AG04449 (cell line): ENCODE measurements at places on chromosomes 16 and 17.

DNA sequence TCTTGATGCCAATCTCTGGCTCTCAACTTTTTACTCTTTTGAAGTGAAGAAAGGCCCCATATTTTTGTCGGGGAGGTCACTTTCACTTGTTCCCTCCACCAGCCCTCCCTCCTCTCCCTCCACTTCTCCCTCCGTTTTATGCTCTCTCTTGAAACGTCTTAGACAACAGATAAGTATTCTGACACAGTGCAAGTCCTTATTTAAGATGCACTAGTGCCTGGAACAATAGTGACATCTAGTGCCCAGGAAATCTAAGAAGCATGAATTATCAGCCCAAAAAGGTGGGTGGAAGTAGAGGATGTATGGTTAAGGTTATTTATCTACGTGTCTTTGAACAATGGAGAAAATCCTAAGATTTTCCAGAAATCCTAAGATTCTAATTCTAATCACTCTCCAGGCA is 17.9 kb downstream of the PSME3IP1 start:
- DNase-seq = peak; percentile 40

GRCh38 chr17:49757151-49757777 is 6.7 kb downstream of the FAM117A start:
- no peak for DNase-seq

- DNase-seq = no peak
These were observed 49.2 kb downstream of the GOSR1 start for GRCh38 chr17:30526401-30526800.

DNA sequence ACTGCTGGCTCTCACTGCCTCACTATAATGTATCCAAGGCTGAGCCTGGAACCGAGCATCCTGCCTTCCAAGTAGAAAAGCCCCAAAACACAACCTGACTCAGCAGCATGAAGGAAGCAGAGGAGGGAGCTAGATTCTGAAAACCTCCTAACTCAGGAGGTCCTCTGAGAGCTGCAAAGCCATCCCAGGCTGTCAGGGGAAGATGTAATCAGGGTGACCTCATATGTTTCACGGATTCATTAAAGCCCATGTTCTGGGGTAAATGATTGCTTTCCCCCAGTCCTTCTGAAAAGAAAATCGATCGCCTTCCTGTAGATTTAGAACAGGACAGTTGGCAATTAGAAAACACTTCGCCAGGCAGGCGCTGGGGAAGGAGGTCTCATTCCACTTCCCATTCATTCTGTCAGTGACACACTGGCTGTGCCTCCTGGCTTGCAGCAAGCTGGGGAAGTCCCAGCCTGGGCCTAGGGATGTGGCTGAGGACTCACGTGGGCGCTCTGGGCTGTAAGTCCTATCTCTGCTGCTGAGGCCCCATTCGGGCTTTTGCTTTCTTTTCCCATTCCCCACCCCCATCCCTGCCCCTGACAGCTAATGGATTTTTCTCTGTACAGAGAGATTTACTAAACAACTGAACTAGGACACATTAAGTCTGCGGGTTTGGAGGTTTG is 75.7 kb upstream of the TMEM132E start:
- DNase-seq = no peak

GRCh38 chr16:70152578-70153302 is 20.8 kb upstream of the CLEC18C start:
- no peak for DNase-seq

GRCh38 chr16:68037841-68038597 is 14.9 kb downstream of the DUS2 start:
- no peak for DNase-seq

- DNase-seq = no peak
These were observed 93.1 kb downstream of the VAT1L start for GRCh38 chr16:77881355-77882030.

DNA sequence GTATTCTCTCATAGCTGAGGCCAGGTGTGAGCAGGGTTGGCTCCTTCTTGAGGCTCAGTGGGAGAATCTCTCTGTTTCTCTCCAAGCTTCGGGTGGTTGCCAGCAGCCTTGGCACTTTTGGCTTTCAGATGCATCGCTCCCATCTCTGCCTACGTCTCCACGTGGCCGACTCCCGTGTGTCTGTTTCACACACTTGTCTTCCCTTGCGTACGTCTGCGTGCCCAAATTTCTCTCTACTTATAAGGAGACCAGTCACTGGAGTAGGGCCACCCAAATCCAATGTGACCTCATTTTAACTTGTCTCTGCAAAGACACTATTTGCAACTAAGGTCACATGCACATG is 14.7 kb downstream of the OSBPL7 start:
- DNase-seq = no peak

DNA sequence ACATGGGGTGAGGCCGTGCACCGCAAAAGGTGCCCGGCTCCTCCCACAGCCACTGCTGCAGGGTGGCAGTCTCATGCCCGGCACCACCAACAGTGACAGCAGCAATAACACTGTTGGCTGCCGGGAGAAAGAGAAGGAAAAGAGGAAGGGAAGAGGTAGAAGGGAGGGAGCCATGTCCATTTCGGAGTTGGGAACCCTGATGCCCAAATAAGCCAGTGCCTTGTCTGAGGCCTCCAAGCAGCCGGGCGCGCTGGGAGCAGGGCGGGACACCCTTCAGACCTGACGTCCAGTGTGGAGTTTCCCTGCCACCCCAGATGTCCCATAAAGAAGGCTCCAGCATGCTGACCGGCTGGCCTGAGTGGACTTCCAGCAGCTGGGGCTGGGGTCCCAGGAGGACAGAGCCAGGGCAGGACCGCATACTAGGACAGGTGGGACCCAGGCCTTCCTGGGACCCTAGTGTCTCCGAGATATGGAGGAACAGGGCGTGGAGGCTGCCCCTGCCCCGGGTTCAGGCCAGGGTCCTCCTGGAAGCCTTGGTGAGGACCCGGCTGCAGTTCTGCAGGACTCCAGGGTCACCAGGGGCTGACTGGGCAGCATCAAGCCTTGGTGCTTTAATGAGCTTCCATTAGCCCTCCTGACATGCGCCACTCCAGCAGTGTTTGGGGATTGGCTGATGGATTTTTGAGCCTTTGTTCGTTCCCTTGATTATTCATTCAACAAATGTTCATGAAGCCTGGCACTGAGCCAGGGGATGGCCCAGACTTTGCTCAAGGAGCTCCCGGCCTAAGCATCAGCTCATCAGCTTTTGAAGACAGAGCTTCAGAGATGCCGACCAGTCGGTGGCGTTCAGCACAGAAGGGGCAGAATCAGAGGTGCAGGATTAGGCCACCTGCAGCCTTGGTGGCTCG is 223.6 kb upstream of the CIBAR2 start:
- no peak for DNase-seq

GRCh38 chr17:11369575-11369974 is 128.6 kb downstream of the SHISA6 start:
- no peak for DNase-seq

DNA sequence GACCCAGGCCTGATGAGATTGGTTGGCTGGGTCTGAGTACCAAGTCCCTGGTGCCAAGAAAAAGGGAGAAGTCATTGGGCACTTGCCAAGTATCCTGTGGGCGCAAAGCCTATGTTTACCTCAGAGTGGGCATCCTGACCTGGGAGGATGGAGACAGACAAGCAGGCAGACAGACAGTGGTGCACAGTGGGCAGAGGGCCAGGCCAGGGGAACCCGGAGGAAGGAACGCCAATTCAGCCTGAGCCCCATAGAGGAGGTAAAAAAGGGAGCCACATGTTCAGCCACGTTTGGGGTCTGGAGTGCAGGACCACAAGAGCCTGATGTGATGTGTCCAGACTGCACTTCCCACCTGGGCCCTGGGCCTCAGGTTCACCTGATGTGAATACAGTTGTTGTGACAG is 5.4 kb downstream of the PHKG2 start:
- DNase-seq = no peak

GRCh38 chr16:1262846-1263221 is 7.0 kb downstream of the TPSD1 start:
- DNase-seq = no peak

GRCh38 chr17:45739786-45740185 is 44.3 kb upstream of the CRHR1 start:
- DNase-seq = no peak

DNA sequence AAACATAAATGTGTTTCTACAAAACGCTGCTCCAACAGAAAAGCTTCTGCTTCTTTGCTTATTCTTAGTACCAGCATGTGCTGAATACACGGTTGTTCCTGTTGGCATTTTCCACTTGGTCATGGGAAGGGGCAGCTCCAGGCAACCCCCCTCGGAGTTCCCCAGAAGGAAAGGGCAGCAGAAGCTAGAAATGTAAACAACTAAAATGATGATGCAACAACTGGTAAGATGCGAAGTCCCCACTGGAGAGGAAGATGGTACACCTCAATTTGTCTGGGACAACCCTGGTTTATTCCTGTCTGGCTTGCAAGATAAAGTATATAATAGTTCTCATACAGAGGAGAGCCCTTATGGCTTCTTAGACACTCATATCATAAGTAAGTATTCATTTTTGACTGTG is 9.2 kb upstream of the CCL13 start:
- no peak for DNase-seq

GRCh38 chr16:65406933-65407332 is 285.1 kb upstream of the CDH11 start:
- no peak for DNase-seq

DNA sequence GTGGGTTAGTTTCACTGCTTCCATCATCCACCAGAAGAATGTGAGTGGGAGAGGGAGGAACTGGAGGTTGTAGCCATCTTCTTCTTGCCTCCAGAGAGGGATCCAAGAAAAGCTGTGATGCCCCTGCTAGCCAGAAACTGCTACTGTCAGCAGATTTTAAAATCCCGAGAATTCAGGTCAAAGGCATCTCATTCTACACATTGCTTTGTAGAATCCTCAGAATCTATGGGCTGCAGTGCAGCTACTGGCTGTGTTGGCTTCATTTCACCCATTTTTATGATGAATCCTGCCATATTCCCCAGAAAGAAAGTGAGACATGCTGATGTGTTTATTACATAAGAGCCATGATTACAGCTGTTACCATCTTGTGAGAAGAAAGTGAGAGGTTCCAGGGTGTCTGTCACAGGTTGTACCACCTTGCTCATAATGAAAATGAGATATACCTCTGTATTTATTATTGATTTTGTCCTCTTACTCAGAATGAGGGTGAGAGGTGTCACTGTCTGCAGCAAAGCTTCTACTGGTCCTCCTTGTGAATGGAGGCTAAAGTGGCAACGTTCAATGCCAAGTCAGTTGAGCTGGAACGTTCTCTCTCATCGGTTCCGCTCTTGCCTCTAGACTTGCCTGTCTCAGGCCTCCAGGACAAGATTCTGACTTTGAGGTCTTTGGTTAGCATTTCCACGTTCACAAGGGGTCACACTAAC is 50.1 kb upstream of the MYH10 start:
- DNase-seq = no peak

DNA sequence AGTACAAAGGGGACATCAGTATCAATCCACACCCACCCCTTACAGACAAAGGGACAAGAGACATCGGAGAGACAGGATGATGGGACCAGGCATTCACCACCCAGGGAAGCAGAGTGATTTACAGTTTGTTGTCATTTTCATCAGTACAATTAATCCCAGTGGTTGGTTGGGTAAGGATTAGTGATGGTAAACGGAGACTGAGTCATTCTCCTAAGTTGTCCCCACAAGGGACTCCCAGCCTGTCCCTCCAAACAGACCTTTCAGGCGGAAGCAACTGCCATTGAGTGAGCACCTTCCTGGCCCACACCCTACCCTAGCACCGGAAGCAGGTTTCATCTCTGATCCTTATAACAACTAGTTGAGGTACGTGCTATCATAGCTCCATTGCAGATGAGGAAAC is 11.2 kb downstream of the PPL start:
- no peak for DNase-seq

DNA sequence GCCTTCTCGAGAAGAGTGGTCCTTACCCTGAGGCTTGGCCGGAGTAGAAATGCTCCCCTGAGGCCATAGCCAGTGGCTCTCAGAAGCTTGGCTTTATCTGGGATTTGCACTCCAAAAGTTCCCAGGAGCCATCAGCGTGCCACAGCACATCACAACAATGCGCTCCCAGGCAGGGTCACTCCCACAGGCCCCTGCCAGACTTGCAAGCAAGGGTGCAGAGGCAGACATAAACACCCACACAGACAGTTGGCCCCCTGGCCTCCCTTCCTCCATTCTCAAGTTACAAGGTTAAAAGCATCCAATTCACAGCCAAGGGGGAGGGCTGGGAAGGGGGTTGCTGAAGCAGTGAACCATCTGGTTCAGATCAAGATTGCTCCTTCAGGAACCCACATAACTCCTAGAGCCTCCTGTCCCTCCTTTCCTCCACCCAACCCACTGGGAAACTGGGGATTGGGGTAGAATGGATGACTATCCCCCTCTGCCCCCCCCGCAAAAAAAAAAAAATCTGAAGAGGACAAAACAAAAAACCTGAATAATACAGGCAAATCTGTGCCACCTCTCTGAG is 1.8 kb downstream of the ST3GAL2 start:
- DNase-seq = peak; percentile 74

DNA sequence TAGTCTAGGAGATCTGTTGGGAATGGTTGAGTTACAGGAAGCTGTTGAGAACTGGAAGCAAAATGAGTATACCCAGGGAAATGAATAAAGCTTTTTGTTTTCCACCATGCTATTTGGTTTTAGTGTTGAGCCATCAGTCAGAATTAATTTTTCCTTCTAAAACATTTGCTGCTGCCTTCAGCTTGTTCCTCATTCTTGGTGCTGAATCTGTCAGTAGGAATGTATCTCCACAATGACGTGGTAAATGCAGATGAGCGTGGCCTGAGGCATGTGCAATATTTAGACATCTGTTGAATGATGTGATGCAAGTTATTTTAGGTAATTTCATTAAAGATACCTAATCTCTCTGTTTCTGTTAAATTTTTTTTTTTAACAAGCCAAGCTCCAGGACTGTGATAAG is 10.9 kb downstream of the HAPSTR1 start:
- DNase-seq = peak; percentile 83

GRCh38 chr16:49767998-49768397 is 87.9 kb downstream of the ZNF423 start:
- DNase-seq = no peak

GRCh38 chr16:19436540-19436939 is 18.9 kb downstream of the TMC5 start:
- no peak for DNase-seq

DNA sequence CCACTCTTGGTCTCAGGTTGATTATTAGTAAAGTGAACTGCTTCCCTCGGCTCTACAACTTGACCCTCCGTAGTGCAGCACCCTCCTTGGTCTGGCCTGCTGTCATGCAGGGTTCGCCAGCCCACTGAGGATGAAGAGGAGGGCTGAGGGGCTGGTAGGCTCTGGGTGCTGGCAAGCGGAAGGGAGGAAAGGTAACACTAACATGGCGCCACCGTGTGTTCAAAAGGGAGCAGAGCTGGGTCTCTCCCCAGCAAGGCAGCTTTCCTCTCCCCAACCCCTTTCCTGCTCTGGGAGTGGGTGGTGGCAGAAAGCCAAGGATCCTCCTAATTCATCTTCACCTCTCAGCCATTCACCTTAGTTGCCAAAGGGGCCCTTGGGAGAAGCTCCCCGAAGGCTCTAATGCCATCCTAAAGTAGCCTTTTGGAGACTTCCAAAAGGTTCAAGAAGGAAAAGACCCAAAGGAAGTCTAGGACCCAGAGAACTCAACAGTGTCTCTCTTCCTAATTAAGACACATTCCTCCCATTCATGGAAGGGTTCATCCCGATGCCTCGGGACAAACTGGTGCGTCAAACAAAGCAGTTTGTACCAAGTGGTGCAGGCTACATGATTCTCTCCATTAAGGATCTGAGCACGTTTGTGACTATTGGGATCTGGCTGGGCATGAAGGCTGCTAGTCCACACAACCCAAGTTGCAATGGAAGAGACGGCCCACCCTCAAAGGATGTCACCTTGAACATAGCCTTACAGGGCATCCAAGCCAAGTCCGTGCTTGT is 90.8 kb upstream of the TOB1 start:
- DNase-seq = no peak

- no peak for DNase-seq
These were observed 61.1 kb upstream of the CPHXL start for GRCh38 chr16:75787440-75787839.
